Fibroblast of lung (primary cell): ENCODE measurements at places on chromosomes 2 and 18. TPM values are rescaled to one million over a fixed set of nuclear protein-coding genes. Genes with fewer than 3 reads are reported as not detected.

TTL gene
- 24.7 and 28.2 TPM in 2 replicates for total RNA-seq

SULT1C4 gene
- 0.26 and 0.50 TPM in 2 replicates for total RNA-seq

CPO gene
- under 0.01 TPM in 1 of 2 replicates, not detected in the other for total RNA-seq

SNTG2 gene
- total RNA-seq = not detected in 2 replicates

ANKRD23 gene
- total RNA-seq = 1.0 and 1.3 TPM in 2 replicates

STPG4 gene
- total RNA-seq = 0.26 and 0.33 TPM in 2 replicates

OSBPL6 gene
- 2.1 and 5.3 TPM in 2 replicates for total RNA-seq

GDF7 gene
- under 0.01 and 0.33 TPM in 2 replicates for total RNA-seq

AKAIN1 gene
- not detected in 2 replicates for total RNA-seq

RAB6D gene
- total RNA-seq = under 0.01 TPM in 1 of 2 replicates, not detected in the other

AGXT gene
- total RNA-seq = not detected in 2 replicates

LINC00305 gene
- total RNA-seq = not detected in 2 replicates

IGFBP5 gene
- total RNA-seq = 783 and 1,100 TPM in 2 replicates

AQP12A gene
- not detected in 2 replicates for total RNA-seq
